Stimulated activated CD4-positive, alpha-beta T cell treated with anti-CD3 and anti-CD28 coated beads, Interleukin-15, amount 100 ng/mL, for 1 hour (primary cell): ENCODE measurements at places on chromosomes 16 and 17.

DNA sequence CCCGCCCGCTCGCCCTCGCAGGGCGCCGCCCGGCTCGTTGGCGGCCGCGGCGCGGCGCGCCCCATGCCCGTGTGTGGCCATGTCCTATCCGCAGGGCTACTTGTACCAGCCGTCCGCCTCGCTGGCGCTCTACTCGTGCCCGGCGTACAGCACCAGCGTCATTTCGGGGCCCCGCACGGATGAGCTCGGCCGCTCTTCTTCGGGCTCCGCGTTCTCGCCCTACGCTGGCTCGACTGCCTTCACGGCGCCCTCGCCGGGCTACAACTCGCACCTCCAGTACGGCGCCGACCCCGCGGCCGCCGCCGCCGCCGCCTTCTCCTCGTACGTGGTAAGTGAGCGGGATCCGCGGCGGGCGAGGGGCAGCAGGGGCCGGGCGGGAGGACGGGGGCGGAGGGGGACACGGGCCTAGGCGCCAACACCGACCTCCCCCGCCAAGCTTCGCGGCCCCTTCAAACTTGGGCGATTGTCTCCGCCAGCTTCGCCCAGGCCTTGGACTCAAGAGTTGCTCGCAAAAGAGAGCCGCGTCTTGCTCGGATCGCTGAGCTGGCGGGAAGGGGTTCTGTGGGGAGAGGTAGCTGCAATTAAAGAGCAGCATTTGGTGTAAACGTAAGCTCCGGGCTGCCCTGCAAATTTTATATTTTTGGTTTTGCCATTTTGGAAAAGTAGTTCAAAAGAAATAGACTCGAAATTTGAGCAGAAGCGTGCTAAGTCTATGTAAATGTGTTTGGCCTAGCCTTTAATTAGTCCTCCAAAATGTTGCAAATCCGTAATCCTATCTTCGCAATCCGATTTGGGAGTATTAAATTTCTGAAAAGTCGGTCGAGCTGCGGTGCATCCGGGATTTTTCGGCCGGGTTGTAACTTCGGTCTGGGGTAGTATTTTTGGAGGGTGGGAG lies 702 bp downstream of the IRX5 start:
- no peak for DNase-seq

GRCh38 chr17:81514489-81514738 lies 1.8 kb upstream of the ACTG1 start:
- no peak for DNase-seq

DNA sequence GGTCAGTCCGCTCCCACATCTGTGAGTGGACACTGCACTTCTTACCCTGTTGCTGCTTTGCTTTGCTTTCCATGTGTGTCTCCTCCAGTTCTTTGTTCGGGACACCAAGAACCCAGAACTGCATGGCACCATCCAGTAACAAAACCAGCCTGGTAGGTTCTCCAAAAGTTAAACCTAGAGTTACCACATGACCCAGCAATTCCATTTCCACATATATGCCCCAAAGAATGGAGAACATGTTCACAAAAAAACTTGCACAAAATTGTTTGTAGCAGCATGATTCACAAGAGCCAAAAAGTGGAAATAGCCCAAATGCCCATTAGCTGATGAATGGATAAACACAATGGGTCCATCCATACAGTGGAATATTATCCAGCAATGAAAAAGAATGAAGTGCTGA lies 10.3 kb upstream of the CCL22 start:
- no peak for DNase-seq

DNA sequence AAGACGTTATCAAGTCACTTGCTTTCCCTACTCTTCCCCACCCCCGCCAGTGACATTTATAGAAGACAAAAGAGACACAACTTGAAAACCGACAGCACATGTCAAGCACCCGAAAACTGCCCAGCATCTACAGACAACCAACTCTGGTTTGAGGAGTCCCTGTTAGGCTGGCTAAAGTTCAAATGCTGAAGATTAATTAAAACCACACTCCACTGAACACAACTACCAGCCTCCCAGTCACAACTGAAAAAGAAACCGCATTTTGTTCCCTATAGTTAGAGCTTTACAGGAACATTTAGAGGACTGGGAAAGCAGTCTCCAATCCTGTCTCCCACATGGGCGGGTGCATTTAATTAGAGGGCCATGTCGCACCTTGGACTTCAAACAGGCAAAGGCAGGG lies 73.0 kb upstream of the COX10 start:
- DNase-seq: no peak

GRCh38 chr17:31251105-31251969 lies 45.7 kb downstream of the OMG start:
- no peak for DNase-seq

GRCh38 chr16:79847569-79847968 lies 247.0 kb upstream of the MAF start:
- no peak for DNase-seq

DNA sequence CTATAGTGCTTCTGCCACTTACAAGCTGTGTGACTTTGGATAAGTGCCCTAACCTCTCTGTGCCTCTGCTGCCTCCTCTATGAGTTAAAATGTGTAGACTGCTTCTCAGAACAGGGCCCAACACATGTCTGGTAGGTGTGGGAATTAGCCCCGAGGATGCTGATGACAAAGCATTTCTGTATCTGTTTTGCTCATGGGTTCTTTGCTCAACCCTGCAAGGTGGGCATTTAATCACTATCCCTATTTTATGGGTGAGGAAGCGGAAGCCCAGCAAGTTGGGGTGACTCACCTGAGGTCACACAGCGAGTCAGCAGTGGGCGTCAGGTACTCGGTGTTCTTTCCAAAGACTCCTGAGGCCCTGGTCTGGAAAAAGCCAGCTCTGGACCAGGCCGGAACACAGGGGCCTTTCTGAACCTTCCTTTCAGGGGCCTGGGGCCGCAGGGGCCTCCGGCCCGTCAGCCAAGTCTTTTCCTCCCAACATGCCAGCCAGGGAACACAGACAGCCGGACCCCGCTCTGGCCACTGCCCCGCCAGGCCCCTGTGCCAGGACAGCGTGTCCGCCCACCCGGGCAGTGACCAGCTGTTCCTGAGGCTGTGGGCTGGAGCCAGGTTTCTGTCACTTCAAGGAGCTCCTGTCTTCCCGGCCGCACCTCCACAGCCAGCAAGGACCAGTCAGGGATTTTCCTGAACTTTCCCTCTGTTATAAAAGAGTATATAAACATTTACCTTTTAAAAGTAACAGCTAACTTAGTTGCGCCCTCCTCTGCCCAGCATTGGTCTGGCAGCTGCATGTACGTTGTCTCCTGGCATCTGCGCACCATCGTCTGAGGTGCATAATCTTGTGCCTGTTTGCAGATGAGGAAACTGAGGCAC lies 62.5 kb downstream of the SREBF1 start:
- DNase-seq: no peak

GRCh38 chr17:8016632-8017424 lies 14.4 kb downstream of the GUCY2D start:
- peak; percentile 12 for DNase-seq

DNA sequence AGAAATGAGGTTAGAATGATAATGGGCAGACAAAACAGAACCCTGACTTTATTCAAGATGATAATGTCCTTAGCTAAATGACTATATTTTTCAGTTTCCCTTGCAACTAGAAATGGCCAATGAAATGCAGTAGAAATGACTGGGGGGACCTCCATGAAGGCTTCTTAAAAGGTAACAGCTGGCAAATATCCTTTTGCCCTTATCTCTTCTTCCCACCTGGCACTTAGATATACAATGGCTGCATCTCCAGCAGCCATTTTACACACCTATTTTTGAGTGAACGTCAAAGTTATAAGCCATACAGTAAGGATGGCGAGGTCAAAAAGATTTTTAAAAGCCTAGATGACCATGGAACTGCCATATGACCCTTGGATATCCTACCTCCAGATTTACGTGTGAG lies 39.9 kb downstream of the USP32 start:
- no peak for DNase-seq

DNA sequence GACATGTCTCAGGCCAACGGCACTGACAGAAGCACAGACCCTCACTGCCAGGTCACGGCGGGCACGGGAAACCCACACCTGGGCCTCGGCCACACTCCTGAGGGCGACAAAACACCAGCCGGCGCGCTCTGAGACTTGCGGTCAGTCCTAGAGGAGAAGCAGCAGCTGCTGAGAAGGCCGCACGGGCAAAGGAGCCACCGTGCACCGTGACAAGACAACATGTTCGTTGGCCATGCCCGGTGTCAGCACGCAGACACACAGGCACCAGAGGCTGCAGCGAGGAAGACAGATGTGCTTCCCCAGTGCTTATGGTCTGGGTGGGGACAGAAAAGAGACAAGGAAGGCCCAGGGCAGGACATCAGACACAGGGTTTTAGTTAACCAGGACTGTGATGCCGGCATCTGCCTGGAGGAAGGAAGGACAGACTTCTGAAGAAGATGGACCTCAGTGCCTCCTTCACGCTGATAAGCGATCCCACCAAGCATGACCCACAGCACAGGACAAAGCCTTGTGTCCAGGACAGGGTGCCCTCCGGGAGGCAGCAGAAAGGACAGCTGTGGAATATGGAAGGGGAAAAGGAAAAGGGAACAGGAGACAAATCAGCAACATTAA lies 84.0 kb downstream of the ANKRD11 start:
- DNase-seq: no peak

DNA sequence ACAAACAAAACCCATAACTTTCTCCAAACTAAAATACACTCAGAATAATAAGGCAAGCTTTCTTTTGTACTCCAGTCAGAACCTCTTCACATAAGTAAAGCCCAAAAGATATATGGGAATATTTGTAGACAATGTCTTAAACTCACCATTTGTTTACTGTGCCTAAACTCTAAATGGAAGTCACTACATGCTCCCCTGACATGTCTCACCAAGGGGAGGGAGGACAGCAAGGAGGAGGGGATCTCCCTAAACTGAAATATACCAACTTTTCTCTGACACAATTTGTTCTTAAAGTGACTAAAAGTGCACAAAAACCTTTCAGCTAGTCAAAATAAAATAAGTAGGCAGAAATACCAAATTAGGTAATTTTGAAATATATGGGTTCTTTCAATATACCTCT lies 38.5 kb downstream of the GRB7 start:
- DNase-seq: no peak
